Dorsolateral prefrontal cortex (tissue), 122 donors: ENCODE measurements at places on chromosomes 16 and 17.

DNA sequence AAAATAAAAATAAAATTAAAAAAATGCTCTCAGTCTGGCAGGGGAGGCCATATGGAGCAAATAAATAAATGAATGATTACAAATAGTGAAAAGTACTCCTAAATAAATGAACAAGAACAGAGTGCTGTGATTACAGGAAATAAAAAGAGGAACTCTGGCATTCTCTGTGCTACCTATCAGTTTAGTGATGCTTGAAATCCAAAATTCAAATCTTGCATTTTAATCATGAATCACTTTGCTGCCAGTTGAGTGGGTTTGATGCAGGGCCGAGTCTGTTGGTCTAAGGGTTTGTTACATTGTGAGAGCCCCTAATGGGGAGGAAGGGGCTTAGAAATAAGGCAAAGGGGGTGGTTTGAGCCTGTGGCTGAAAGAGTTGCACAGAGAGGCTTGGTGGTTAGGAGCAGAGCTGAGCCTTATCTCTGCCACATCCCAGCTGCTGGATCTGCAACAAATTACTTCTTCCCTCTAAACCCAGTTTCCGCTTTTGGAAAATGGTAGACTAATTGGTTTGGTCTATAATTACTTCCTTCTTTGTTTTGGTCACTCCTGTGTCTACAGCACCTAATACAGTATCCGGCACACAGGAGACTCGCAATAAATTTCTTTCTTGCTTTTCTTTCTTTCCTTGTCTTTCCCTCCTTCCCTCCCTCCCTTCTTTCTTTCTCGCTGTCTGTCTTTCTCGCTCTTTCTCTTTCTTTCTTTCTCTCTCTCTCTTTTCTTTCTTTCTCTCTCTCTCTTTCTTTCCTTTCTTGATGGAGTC lies 6.3 kb upstream of the ABCC1 start:
- DNase-seq = no peak

- DNase-seq = no peak
Measured at GRCh38 chr17:6509031-6509771, 47.2 kb downstream of the PITPNM3 start.

GRCh38 chr17:80095844-80096475 lies 5.4 kb upstream of the GAA start:
- DNase-seq = no peak

DNA sequence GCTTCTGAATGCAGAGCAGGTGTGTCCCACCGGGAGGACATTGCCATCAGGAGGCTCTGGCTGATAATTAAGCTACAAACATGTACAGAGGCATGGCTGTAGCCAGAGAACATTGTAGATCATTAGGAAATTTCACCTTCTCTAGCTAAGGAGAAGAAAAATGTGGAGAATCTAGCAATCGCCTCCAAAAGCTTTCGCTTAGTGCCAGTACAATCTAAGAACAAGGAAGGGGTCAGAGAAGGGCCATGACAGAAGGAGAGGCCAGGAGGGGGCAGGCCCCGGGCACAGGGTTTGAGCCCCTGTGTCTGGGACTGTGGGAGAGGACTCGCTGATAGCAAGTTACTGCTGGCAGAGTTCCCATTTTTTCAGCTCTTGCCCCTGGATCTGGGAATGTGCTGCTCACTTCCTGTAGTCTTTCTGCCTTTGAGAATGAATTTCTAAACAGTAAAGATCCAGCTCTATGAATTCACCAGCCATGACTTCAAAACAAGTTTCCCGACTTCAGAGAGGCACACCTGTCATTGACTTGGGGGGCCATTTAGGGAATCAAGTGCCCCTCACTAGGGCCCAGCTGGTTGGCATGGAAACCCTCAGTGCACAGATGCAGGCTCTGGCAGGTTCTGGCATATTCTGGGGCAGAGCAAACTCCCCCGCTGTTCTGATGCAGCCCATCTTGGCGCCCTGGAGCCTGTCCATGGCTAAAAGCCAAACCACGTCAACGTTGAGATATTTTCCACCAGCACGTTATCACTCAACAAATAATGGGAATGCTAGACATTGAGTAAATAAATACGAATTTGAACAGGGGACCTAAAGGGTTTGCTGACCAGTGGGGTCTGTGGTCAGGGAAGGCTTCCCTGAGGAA lies 59.5 kb upstream of the CACNG4 start:
- no peak for DNase-seq

GRCh38 chr16:46748775-46749705 lies 896 bp upstream of the MYLK3 start:
- DNase-seq = peak; percentile 12

DNA sequence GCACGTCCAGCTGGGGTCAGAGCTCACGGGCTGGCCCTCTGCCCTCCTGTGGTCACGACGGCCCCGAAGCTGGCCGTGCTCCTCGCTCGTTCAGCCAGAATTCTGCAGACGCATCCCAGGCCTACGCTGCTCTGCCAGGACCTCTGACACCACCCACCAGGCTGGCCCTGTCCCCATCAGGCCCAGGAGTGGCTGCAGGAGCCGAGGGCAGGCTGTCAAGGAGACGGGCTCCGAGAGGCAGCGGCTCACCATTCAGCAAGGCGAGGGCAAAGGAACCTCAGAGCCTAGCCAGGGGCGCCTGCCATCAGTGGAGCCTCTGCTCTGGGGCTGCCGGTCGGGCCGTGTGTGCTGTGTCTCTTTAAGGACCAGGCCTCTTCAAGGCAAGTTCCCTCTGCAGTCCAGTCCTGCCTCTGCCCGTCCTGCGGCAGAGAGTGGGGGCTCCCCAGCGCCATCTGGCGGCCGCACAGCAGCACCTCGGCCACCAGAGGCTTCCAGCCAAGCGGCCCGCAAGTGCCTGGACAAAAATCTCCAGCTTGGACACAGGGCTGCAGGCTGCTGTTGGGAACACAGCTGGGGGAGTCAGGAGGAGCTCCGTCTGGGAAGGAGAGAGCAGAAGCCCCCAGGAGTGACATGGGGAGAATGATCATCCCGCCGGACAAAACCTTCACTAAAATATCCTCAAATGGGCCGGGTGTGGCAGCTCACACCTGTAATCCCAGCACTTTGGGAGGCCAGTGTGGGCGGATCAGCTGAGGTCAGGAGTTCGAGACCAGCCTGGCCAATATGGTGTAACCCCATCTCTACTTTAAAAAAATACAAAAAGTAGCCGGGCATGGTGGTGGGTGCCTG lies 7.4 kb upstream of the ABR start:
- peak; percentile 65 for DNase-seq

DNA sequence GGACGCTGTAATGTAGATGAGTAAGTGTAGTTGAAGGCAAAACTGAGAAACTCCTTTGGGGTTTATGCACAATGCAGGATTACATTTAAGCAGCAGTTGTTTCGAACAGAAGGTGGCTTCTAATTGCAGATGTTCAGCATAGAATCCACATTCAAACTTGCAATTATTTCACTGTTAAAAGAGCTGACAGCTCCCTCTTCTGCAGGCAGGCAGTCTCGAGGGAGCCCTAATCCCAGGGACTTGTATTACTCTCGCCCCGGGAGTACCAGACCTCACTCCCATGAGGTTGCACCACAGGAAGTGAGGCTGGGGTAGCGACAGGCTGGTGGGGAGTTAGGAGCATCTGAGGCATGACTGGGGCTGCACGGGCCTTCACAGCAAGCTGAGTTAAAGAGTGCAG lies 484.3 kb upstream of the EEF2KMT start:
- DNase-seq = no peak

- no peak for DNase-seq
Measured at GRCh38 chr17:77720946-77721845, 237.3 kb upstream of the TNRC6C start.

GRCh38 chr17:77634710-77635109 lies 323.8 kb upstream of the TNRC6C start:
- DNase-seq = no peak
